Central memory CD8-positive, alpha-beta T cell (primary cell): ENCODE measurements at places on chromosomes 7 and 10.
A peak's percentile ranks its signal among the peaks of the same experiment; 100 is the strongest.

GRCh38 chr10:65377687-65378086 is 1548.1 kb upstream of the LRRTM3 start:
- DNase-seq = no peak

- DNase-seq = no peak
Observed at GRCh38 chr10:78335691-78336401, 302.2 kb downstream of the RPS24 start.

DNA sequence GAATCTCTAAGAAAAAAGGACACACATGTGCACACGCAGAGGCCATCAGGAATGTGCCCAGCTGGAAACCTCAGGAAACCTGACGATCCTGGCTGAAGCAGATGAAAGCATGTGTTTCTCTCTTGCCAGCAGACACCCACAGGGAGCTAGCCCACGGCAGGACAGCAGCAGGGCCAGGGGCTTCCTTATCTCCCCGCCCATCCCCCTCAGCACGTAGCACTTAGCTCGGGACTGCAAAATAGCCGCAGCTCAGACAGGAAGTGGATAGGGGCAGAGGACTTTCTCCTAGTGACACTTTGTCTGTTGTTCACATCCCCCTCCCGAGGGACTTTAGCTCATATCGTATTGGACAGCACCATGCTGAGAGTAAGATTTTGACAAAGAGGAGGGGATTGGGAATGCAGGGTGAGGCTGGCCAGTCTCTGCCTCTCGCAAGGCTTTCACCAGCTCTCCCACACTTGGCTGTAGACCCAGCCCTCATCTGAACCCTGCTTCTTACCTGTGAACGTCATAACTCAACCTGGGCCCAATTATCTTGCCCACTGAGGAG is 63.8 kb downstream of the MKI67 start:
- no peak for DNase-seq

- no peak for DNase-seq
Observed at GRCh38 chr10:76073524-76073923, 642.1 kb downstream of the LRMDA start.

- DNase-seq = no peak
Observed at GRCh38 chr7:254337-255037, 35.5 kb upstream of the FOXL3 start.

DNA sequence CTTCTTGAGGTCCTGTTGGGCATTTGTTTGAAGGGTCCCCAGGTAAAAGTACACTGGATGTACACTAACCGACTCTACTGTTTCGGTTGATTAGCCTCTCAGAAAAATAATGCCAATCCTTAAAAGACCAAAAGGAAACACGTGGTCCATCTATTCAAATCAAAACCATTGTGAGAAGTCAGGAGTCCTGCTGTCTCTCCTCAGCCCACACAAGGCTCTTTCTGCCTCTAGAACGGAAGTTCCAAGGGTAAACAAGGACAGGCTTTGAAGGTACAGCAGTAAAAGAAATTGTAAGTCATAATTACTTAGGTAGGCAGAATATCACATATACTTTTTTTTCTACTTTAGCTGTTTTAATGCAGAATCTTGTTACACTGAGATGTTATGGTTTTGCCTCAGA is 71.7 kb upstream of the TPK1 start:
- DNase-seq = no peak

- no peak for DNase-seq
Observed at GRCh38 chr7:139748941-139749340, 28.9 kb downstream of the HIPK2 start.

DNA sequence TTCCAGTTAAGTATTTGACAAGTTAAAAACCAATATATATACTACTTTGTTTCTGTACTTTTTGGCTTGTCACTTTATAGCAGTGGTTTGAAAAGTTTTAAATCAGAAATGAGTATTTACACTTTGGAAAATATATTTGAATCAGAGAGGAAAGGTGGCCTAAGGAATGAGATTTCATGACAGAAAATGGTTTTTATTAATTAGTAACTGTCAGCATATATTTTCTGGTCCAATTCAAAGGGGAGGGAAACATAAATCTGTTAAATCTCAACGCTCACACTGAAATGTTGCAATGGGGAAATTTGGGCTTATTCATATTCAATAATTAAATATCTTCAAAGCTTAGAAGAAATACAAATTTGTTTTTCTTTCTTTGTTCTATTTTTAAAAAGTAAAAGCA is 100.1 kb downstream of the GRB10 start:
- no peak for DNase-seq

DNA sequence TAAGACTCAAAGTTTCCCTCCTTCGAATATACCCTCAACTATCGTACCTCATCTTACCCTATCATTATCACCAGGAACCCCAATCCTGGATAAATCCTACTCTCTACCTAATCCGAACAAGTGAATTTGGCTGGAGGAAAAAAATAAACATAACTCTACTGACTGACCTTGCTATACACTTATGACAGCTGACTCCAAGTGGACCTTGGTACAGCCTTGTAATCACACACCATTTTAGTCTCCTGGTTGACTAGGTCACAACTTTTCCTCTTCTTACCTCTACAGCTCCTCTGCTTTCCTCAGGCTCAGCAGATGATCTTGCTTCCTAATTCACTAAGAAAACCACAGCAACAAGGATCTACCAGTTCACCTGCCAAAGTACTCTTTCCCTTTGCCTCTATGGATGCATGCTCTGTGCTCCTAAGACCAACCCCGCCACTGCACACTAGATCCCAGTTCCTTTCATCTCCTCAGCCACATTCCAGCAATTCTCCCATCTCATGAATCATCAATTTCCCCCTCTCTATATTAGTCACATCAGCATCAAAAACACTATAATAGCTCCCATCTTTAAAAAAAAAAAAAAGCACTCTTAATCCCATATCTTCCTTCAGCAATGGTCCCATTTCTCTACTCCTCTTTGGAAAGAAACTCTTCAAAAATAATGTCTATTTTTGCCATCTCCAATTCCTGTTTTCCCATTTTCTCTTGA is 35.5 kb downstream of the COA1 start:
- DNase-seq = no peak

- peak; percentile 5 for DNase-seq
Observed at GRCh38 chr7:44293561-44294324, 31.7 kb downstream of the CAMK2B start.

- no peak for DNase-seq
Observed at GRCh38 chr10:99372546-99373271, 43.6 kb downstream of the CNNM1 start.

- no peak for DNase-seq
Observed at GRCh38 chr10:132516771-132517725, 20.5 kb upstream of the INPP5A start.

DNA sequence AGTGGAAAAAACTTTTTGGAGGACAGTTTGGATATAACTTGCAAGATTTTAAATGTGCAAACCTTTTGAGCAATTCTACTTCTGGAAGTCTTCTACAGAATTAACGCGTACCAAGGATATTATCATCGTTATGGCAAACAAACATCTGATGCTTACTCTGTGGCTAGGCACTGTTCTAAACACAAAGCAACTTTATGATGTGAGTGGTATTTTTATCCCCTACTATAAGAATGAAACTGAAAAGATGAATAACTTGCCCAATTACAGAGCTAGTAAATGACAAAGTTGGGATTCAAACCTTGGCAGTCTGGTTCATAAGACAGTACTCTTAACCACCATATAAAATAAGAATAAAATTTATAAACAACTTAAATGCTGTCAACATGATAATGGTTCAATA is 15.8 kb downstream of the ASZ1 start:
- no peak for DNase-seq

DNA sequence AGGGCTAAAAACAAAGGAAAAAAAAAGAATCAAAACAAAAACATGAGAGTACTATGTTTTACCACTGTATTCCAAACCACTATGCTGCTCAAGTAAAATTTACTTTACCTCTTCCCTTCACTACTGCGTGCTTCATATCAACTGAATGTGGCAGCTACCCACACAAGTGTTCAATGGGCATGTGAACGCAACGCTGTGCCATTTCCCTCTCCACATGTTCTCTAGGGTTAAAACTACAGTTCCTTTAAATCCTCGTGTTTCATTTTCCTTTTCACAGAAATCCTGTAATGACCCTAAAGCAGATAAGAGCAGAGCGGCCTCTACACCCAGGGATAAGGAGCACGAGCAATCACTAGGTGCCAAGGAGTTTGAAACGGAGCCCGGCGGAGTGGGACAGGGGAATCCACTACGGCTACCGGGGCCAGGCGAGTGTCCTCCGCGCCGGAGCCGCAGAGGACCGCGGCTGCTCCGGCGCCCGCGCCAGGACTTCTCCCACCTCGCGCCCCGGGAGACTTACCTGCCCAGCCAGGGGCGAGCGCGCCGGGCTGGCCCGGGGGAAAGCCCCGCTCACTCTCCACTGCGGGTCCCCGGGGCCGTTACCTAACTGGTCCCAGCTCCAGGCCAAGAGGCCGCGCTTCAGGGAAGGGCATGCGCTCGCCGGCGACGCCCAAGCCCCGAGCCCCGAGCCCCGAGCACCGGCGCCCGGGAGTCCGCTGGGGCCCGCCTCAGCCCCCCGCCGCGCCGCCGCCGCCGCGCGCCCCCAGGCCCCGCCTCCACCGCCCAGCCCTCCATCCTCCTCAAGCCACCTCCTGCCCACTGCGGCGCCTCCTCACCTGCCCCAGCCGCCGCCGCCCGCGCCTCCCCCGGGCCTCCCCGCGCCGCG is 711 bp downstream of the NAMPT start:
- DNase-seq = peak; percentile 24

DNA sequence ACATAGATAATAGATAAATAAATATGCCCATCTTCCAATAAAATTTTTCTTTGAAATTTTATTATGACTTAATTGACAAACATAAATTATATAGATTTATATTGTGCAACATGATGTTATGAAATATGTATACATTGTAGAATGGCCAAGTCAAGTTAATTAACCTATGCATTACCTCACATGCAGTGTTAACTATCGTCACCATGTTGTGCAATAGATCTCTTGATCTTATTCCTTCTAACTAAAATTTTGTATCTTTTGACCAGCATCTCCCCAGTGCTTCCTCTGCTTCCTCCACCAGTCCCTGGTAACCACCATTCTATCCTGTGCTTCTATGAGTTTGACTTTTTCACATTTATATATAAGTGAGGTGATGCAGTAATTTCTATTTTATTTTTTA is 259.6 kb downstream of the SUGCT start:
- no peak for DNase-seq

GRCh38 chr7:151412318-151412717 is 2.5 kb upstream of the WDR86 start:
- DNase-seq = no peak

DNA sequence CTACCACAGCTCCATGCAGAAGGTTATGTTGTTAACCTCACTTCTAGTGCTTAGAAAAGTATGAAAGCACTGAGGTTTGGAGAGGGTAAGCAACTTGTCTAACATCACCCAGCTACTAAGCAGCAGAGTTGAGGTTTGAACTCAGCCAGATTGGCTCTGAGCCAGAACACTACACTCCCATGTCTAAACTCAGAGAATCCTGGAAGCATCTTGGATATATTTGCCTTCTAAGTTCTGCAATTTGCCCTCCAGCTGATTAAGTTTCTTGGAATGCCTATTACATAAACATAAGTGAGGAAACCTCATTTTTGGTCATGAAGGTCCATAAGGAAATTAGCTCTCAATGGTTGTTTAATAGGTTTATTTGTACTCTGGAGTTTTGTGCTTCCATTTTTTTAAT is 78.1 kb upstream of the PHYHIPL start:
- DNase-seq = no peak

DNA sequence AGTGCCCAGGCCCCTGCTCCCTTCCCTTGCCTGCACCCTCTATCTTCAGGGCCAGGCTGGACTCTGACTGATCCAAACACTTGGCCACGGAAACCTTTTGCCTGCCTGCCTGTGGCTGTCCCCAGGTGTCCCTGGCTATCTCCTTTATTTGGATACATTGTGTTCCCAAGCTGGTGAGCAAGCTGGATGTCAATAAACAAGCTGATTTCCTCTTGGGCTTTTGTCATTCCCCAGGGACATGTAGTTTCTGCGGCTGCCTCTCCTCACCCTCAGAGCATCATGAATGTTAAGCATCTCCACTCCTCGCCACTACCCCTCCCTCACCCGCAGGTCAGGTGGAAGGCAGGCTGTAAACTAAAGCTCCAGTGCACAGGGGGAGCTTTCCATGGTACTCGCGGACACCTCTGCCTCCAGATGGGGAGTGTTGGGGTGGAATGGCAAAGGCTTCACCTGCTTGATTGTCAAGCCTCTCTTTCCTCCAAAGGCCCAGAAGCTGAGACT is 6.9 kb downstream of the GHRHR start:
- DNase-seq = no peak

DNA sequence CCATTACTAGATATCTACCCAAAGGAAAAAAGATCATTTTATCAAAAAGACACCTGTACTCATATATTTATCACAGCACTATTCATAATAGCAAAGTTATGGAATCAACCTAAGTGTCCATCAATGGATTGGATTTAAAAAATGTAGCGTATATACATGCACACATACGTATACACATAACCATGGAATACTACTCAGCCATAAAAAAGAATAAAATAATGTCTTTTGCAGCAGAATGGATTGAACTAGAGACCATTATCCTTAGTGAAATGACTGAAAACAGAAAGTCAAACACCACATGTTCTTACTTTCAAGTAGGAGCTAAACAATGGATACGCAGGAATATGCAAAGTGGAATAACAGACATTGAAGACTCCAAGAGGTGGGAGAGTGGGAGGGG is 157.7 kb upstream of the LAMB4 start:
- no peak for DNase-seq

DNA sequence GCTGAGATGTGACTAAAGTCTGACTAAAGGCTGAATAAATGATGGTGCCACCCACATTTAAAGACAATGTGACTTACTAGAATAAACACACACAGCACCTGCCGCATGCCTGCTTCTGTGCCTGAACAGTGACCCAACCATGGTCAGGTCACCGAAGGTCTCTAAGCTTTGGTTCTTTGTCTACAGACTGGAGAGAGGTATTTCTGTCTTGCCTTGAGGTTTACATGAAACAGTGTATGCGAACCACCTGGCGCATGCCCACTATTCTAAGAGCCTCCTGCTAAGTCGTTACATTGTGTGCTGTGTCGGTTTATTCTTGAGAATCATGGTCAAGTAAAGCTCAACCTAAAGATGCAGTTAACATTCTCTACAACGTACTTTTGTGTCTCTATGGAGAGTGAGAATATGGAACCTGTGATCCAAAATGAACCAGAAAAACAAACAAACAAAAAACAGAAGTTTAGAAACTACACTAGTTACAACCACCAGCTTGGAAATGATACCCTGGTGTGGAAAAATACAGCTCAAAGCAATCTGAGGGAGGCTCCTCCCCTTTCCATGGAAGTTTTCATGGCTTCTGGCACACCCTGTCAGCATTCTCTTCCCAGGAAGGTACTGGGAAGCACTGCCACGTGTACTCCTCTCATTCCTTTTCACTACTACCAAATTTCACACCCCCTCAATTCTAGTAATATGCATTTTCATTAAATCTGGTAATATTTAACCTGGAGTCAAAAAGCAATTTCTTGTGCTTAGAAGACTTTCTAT is 40.0 kb downstream of the VOPP1 start:
- DNase-seq = no peak

DNA sequence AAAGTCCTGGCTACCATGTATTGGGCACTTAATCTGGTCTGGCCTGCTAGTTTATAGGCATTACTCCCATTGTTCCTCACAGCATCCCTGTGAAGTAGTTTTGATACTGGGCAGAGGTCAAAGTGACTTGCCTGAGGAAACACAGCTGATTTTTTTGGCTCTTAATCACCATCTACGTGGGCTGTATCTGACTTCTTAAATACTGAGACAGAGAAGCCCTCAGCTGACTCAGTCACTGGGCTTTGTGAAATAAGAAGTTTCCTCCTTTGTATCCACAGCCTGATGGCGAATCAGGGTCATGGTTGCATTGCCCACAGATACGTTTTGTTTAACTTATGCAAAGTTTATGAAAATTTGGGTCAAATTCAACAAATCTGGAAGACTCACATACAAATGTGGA is 13.2 kb downstream of the TACR2 start:
- DNase-seq = no peak

GRCh38 chr10:93894516-93895378 is 969 bp downstream of the SLC35G1 start:
- DNase-seq = no peak
